NCI-H2107 (cell line): ENCODE measurements at places on chromosomes 13 and 19.

GRCh38 chr19:42199440-42200115 lies 17.9 kb downstream of the DEDD2 start:
- DNase-seq = no peak

- no peak for DNase-seq
Observed at GRCh38 chr13:44133626-44134025, 240.0 kb upstream of the SERP2 start.

DNA sequence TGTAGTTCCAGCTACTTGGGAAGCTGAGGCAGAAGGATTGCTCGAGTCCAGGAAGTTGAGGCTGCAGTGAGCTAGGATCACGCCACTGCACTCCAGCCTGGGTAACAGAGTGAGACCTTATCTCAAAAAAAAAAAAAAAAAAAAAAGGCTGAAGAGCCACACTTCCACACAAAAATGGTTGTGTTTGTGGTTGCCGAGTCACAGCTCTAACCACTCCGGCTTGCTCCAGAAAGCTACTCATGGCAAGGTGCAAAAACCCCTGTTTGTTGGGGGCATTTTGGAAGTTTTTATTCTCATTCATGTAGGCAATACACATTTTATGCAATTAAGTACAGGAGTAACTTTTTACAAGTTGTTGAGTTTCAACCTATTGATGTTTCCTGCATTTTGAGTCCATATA lies 93.5 kb downstream of the INSR start:
- no peak for DNase-seq

GRCh38 chr19:15251749-15252397 lies 19.6 kb upstream of the EPHX3 start:
- DNase-seq = no peak

- DNase-seq = no peak
Observed at GRCh38 chr19:51166846-51167490, 24.9 kb downstream of the SIGLEC7 start.

- DNase-seq = no peak
Observed at GRCh38 chr19:6261883-6262282, 17.9 kb downstream of the MLLT1 start.

- no peak for DNase-seq
Observed at GRCh38 chr19:56404705-56405056, 549 bp downstream of the ZNF583 start.

GRCh38 chr19:882871-883497 lies 10.0 kb downstream of the MED16 start:
- no peak for DNase-seq

GRCh38 chr13:46679369-46680120 lies 117.4 kb downstream of the ESD start:
- DNase-seq = no peak
